Progenitor cell of endocrine pancreas (in vitro differentiated cells): ENCODE measurements at places on chromosomes 11 and 22. TPM values are rescaled to one million over a fixed set of nuclear protein-coding genes. Genes with fewer than 3 reads are reported as not detected.

GRCh38 chr11:128832121-128832497, 35.0 kb downstream of the KCNJ1 start:
- DNase-seq: no peak

The FOLR1 gene
- 5.6 and 6.4 TPM in 2 replicates for total RNA-seq

DNA sequence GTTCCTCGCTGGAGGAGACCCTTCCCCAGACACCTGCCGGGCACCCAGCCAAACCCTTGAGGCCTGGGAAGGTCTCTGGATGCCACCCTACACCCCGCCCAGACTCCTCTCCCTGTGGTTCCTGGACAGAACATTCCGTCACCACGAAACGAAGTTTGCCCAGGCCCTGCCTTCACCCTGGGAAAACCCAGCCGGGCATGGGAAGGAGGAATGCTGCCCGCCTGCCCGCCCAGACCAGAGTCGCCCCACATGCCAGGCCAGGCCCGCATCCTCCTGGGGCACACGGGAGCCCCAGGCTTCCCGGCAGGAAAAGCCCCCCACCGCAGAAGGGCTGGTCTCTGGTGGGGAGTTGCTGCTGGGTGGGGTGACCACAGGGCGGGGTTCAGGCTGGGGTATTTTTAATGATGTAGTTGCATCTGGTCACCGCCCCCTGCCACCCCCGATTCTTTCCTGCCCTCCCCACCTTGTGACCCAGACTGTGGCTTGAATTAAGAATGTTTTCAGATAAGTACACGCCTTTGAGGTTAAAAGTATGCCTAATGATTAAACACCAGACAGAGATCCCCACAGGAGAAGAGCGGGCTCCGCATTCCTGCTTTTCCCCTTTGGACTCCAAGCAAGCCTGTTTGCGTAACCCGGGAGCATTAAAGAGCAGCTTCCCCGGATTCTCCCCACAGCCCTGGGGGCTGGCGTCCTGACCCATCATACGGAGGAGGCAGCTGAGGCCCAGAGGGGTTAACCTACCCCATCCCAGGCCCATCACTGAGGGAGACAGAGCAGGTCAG, 44.6 kb upstream of the PPARA start:
- DNase-seq: no peak

DNA sequence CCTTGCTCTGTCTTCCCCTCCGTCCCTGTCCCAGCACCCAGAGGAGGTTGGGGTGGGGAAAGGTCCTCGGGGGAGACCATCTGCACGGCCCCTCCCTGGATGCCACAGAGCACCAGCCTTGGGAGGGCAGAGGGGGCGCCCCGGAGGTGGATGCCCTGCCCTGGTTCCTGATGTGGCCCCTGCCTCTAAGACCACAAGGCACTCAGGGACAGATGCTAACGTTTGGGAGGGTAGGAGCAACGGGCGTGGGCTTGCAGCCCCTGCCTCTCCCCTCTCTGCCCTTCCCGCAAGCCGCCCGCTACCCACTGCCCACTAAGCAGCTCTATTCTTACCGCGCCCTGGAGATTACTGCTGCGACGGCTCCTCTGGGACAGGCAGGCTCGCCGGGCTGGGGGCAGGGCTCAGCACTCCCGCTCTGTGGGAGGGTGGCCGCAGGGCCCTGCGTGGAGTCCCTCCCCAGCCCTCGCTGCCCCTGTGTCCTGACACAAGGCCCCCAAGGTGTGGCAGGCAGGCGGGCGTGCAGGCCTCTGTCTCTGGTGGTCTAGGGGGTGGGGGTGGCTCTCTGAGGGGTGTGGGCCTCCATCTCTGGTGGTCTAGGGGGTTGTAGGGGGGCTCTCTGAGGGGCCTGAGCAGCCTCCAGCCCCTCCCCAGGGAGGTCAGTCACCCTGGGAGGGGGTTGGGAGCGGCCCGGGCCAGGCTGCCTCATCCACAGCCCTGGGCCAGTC, 14.9 kb downstream of the BRSK2 start:
- no peak for DNase-seq

- no peak for DNase-seq
These were observed 15.9 kb upstream of the IRAG1 start for GRCh38 chr11:10709299-10710086.

The LRRC74B gene
- total RNA-seq: 0.40 and 0.72 TPM in 2 replicates

GRCh38 chr11:19869466-19869865, 156.8 kb downstream of the NAV2 start:
- DNase-seq: no peak

DNA sequence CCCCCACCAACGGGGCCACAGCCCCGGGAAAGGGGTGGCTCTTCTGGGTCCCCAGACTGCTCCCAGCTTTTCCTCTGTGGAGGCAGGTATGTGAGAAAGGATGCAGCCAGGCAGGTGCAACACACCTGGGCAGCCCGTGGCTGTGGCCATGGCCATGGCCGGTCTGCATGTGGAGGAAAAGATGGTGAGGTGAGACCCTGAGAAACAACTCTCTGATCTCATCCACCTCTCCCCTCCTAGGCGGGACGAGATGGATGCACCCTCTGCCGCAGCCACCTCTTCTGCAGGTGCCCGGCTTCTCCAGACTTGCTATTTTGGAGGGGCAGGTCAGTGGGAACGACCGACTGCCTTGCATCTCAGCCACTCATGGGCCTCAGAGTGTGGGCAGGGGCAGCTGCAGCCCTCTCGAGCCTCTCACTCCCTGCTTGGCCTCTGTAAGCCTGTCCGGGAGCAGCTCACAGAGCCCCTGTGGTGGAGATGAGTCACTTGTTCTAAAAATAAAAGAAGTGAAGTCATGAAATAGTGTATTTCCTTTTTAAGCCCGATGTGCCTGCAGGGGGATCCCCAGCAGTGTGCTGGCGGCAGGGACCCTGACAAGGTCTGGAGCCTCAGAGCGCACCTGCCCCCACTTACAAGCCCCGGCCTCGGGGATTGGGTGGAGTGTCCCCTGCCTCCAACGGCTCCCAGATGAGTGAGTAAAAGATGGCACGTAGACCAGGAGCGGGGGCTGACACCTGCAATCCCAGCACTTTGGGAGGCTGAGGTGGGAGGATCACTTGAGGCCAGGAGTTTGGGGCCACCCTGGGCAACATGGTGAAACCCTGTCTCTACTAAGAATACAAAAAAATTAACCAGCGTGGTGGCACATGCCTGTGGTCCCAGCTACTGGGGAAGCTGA, 10.7 kb downstream of the SMIM38 start:
- no peak for DNase-seq
